ENCODE measurements at places on chromosomes 5 and 9. TPM values are rescaled to one million over a fixed set of nuclear protein-coding genes. Genes with fewer than 3 reads are reported as not detected.

The MAMDC4 gene
- 0.86 TPM for total RNA-seq

The OR1Q1 gene
- total RNA-seq: not detected

The MEF2C gene
- total RNA-seq: 33.2 TPM

The OGN gene
- not detected for total RNA-seq
